ENCODE measurements at places on chromosomes 16 and 17.
A peak's percentile ranks its signal among the peaks of the same experiment; 100 is the strongest.

DNA sequence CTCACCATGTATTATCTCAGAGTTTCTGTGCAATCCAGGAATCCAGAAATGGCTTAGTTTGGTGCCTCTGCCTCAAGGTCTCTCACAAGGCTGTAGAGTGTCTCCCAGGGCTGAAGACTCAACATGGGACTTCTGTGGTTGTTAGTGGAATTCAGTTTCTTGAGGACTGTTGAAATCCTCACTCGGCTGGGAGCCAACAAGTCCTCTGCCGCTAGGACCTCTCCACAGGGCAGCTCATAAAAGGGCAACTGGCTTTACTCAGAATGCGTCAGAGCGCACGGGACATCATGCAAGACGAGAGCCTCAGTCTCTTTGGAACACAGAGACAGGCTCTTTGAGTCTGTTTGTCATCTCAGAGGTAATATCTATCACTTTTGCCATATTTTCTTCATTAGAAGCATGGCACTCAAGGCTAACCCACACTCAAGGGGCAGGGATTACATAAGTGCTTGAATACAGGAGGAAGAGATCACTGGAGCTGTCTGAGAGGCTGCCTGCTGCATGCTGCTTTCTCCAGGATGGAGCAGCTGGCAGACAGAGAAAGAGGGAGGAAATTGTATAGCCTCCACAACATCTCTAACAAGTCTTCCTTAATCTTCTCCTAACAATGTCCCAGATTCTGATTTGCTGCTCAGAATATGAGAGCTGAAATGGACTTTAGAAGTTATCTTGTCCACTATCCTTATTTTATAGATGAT lies 97.5 kb upstream of the ASIC2 start:
- no peak for DNase-seq

- DNase-seq = no peak
Observed at GRCh38 chr17:40316571-40317344, 7.8 kb downstream of the RARA start.

GRCh38 chr17:7857713-7858521 lies at the start of gene CYB5D1:
TSS of gene CYB5D1 (plus strand) at chr17:7858003. CDS start at chr17:7858135, 132 bp downstream.
- peak; percentile 96 for DNase-seq

DNA sequence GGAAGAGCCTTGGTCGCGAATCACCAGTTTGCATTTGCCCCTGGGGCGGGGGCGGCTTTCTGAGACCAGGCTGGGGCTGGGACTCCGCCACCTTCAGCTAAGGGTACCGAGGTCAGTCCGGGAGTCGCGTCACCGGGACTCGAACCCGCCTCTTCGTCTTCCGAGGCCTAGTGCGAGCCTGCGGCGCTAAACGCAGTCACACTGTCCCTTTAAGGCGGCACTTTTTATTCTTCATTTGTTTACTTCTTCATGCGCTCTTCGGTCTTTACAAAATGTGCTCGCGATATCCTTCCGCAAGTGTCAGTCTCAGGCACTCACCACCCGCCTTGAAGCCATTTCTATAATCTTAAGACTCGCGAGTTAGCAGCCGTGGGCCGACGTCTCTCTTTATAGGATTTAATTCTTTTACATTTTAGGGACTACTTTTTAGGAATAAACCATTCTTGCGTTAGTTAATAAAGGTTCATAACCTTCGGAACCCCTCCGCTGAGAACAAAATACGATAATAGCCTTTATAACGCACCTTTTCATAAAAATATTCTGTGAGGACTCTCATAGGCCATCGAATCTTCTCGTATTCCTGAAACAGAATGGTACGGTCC lies 593 bp upstream of the HEXIM1 start:
- peak; percentile 97 for DNase-seq

- DNase-seq = peak; percentile 56
Observed at GRCh38 chr17:8846768-8847211, 20.7 kb downstream of the PIK3R6 start.

DNA sequence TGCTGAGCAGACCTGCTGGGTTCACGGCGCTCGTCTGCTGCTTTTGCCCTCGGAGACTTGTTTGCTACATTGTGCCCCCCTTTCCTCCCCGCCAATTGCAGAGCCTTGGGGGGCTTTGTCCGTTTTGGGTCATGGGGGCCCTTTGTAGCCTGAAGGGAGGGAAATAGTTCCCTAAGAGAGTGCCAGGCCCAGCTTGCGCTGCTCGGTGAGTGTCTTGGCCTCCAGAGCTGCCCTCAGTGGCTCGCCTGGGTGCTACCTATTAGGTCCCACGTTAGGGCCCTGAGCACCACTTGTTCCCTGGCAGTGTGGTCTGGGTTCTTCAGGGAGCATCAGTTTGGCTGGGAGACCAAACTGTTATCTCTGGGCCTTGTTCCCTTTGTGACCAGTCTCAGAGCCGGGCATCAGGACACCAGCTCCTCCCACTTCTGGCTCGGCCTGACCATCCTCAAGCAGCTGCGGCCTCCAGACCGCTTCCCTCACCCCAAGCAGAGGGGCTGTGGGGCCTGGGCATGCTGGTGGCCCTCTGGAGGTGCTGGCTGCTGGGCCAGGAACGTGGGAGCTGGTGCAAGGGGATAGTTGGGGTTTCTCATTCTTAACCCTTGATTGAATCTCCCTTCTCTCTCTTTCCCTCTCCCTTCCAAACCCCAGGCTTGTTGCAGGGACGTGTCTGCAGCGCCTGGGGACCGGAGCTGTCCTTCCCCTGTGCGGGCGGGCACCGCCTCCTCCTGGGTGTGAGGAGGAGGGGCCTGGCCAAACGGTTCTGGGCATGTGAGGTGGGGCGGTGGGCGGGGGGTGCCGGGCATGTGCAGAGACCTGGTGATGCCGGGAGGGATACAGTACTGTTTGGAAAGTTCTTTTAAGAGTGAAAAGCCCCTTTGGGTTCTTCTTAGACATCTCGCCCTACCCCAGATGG lies 16.0 kb upstream of the ITGB4 start:
- DNase-seq = no peak

- DNase-seq = peak; percentile 9
Observed at GRCh38 chr17:43444223-43445008, 39.4 kb upstream of the DHX8 start.

GRCh38 chr17:17887752-17888304 lies 51.0 kb upstream of the SREBF1 start:
- DNase-seq = no peak

- no peak for DNase-seq
Observed at GRCh38 chr16:75792771-75793492, 66.6 kb upstream of the CPHXL start.

DNA sequence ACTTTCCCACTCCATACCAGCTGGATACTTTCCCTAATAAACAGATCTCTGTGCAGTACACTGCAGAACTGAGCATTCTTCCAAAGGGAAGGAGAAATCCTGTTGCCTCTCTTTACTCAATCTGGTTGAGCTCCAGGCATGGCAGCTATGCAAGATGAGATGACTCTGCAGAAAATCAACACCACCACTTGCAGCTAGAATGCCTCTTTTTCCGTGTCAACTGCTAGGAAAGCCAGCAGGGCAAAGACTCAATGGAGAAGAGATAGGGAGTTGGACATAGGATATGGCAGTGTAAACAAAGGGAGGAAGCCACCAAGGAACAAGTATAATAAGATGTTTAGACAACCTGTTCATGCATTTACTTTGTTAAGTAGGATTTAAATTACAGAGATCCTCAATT lies 40.4 kb upstream of the CORO6 start:
- DNase-seq = no peak

- DNase-seq = no peak
Observed at GRCh38 chr17:9004132-9004960, 17.0 kb upstream of the NTN1 start.

DNA sequence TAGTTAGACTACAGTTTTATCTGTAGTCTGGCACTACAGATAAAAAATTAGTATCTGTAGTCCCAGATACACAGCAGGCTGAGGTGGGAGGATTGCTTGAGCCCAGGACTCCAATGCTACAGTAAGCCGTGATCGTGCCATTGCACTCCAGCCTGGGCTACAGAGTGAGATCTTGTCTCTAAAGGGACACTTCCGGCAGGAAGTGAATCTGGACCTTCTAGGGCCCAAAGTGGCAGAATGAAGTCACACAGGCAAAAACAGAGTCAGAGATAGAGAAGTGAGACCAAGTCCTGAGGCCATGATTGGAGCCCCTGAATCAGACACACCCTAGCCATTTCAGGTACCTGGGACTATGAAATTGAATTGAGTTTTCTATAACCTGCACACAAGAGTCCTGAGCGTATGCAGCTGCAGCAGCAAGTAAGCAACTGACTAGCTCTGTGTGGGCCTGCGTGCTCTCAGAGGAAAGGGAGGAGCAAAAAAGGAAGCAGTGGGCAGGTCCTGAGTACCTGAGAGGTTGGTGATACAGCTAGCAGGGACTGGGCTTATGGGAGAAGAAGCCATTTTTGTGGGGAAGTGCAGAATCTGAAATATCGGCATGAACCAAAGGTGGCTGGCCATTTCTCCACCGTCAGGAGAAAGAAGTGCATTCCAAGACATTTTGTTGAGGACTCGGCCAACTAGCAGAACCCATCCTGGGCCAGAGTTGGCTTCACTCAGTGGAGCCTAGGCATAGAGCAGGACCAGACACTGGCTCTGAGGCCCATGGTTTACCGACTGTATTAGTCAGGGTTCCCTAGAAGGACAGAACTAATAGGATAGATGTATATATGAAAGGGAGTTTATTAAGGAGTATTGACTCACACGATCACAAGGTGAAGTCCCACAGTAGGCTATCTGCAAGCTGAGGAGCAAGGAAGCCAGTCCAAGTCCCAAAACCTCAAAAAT lies 27.2 kb upstream of the BRD7 start:
- DNase-seq = peak; percentile 71

DNA sequence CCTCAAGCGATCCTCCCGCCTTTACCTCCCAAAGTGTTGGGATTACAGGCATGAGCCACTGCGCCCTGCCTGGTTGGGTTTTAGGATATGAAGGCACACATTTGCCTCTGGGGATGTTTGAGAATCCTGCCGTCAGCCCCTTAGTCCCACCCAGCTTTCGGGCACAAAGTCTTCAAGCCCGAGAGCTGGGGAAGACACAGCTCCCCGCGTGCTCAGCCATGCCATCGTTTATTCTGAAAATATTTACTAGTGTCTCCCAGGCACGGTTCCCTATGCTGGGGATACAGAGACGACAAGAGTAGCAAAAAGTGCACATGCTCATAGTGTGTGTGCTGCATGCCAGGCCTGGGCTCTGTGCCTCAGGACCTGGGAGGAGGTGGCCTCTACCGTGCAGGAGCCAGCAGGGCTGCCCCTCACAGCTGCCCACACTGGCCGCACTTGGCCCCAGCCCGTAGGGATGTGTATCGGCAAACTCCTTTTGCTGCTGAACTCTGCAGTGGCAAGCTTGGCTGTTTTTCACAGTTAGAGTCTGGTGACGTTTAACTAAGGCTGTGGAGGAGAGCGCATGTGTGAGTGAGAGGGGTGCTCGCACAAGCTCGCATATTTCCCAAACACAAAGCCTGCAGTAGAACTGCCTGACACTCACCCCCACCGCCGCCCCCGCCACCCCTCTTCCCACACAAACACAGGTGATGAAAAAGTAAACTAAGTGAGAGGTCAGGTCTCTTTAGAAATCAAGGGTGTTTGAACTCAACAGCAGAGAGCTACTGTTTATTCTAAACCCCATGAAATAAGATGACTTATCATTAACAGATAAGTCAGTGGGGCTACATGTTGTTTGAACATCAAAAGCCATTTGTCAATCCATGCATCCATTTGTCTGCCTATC lies 266.4 kb downstream of the MRTFB start:
- no peak for DNase-seq

GRCh38 chr17:55437159-55437605 lies 15.5 kb upstream of the MMD start:
- DNase-seq = peak; percentile 95

GRCh38 chr17:47785538-47786123 lies 36.0 kb downstream of the OSBPL7 start:
- peak; percentile 76 for DNase-seq

DNA sequence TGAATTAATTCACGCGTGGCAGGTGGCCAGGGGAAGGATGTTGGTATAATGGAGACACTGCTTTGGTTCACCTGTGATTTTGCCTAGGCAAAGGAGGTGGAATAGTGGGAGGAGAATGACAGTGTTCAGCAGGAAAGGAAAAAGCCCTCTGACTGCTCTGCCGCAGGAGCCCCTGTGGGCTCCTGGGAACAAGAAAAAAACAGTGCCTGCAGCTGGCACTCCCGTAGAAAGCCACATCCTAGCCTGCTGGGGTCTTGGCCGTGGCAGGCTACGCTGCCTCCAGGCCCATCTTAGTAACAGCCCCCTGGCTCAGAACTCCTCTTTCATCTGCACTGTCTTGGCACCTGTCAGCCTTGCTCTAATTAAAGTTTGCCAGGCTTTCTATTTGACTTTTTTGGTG lies 20.6 kb downstream of the ADORA2B start:
- DNase-seq = no peak

- no peak for DNase-seq
Observed at GRCh38 chr17:43634591-43635125, 27.1 kb downstream of the MEOX1 start.

DNA sequence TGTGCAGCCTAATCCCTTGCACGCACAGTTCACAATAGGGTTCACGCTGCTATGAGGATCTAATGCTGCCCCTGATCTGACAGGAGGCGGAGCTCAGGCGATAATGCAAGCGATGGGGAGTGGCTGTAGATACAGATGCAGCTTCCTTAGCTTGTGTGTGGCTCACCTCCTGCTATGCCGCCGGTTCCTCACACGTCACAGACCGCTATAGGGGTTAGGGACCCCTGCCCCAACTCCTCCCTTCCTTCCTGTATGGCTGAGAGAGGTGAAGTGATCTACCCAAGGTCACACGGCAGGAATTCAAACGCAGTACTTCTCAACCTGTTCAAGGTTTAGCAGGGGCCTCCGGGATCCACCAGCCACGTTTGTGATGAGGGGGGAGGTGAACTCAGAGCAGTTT lies 13.4 kb upstream of the PLLP start:
- peak; percentile 80 for DNase-seq

DNA sequence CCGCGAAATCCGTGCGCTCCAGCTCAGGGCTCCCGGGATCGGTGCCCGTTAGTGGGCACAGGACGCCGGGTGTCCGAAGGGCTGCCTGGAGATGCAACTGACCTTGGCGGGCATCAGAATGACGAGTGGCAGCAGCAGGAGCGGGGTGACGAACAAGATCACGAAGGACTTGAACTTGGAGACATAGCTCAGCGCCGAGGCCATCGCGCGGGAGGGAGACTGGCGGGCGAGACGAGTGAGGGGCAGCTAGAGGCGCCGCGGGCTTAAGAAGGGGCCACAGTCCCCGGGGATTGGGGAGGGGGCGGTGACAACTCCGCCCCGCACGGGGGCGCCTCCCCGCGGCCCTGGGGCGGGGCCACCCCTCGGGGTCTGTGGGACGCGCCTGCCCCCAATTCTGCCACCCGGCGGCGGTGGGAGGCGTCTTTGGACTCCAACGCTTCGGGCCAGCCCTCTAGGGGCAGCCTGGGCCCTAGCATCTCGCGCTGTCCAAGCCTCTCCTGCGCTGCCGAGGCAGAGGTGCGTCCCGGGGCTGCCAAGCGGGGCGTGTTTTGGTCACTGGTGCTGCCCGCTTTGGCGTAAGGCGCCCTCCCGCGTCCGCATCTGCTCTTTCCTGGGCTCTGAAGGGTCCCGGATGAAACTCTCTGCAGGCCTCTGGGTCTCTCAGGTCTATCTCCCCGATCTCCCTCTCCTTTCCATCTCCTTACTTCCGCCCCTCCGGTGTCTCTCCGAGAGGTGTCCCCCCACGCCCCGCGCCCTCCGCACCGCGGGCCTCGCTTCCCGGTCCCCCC lies at the start of gene SLC13A5:
TSS of gene SLC13A5 (minus strand) at position 240 of the 788 bp plus-strand sequence. CDS start at position 204, 36 bp downstream.
- DNase-seq = no peak

Measured in Karpas-422 (cell line).